Tibial artery (tissue), 4 donors: ENCODE measurements at places on chromosomes 5 and 9.

GRCh38 chr9:96417661-96418082 lies 498 bp downstream of the ZNF367 start:
- DNase-seq: no peak

DNA sequence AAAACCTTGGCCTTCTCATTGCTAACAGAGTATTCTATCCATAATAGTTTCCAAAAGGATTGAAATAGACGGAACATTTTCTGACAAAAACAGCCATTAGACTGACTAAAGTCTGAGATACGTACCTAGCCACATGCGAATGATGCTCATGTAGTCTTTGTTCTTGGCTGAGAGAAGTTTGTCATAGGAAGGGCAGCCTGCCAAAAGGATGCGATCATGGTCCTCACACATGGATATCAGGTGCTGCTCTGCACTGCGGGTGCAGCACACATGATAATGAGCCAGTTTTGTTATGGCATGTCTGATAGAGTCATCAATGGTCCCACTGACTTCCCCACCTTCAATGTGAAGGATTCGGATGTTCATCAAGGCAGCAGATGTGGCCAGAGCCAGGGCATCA lies 12.3 kb downstream of the GNE start:
- DNase-seq: no peak

DNA sequence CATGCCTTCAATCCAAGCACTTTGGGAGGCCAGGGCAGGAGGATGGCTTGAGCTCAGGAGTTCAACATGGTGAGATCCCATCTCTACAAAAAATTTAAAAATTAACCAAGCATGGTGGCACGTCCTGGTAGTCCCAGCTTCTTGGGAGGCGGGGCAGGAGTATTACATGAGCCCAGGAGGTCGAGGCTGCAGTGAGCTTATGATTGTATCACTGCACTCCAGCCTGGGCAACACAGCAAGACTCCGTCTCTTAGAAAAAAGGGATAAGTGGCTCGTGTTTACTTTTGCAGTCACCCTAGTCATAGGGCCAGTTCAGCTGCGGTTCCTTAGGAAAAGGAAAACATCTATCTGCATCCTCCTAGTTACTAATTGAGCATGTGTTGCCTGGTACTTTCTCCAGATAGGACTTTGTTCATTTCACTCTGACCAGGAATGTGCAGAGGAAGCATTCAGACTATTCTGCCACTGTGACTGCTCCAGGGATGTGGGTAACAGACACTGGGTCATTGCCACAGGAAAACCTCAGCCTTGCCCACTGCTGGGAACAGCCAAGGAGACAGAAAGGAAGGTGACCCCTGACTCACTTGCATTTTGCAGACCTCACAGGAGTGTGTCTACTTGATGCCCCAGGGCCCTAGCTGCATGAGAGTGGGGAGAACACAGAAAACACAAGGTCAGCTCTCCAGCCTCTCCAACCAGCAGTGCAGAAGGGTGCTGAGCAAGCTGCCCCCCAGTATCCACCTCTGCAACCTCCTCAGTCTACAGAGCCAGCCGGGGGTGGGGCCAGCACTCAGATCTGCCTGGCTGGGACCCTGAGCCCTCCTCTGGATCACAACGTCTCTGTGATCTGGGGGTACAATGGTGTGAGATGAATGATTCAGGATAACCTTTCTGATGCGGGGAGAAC lies 33.9 kb upstream of the ALDH1B1 start:
- peak; percentile 52 for DNase-seq

GRCh38 chr5:150758203-150758530 lies 650 bp downstream of the DCTN4 start:
- DNase-seq: no peak

GRCh38 chr5:13739479-13739878 lies 205.0 kb downstream of the DNAH5 start:
- no peak for DNase-seq

DNA sequence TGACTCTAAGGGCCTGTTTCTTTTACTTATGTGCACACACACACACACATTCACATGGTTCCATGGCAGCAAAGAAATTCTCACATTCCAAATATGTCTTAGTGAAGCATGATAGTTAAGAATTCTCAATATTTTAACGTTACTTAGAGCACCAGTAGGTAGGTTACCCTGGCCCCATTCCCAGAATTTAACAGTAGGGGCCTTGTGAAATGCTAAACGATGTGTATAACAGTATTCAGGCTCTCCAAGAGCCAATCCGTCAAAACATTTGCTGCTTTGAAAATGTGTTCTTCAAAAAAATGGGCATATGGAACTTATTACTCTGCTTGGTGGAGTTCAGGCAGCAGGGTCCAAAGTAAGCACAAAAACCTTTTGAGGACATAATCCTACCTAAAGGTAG lies 93.7 kb upstream of the DAB2 start:
- no peak for DNase-seq

GRCh38 chr9:6689893-6690674 lies 44.6 kb upstream of the GLDC start:
- no peak for DNase-seq

GRCh38 chr5:92041911-92042660 lies 659.0 kb upstream of the ARRDC3 start:
- no peak for DNase-seq

- no peak for DNase-seq
These were observed 128.7 kb downstream of the PALM2AKAP2 start for GRCh38 chr9:109908459-109909390.

DNA sequence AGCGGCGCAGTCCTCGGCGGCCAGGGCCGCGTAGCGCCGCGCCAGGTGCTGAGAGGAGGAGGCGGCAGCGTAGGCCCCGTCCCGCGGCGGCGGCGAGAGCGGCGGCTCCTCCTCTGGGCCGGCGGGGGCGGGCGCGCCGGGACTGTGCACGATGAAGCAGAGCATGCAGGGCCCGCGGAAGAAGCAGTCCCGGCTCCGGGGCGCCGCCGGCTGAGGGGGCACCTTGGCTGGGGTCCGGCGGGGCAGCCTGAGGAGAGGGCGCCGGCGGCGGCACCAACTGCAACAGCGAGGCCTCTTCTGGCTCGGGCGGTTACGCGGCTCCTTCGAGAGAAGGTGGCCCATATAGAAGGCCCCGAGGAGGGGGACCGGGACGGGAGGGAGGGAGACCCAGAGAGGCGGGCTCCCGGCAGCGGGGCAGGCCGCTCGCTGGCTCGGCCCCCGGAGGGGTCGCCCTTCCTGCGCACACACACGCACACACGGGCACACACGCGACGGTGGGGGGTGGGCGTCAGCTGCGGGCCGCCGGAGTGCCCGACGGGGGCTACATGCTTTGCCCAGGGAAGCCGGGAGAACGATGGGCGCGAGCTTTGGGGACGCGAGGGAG lies 446 bp downstream of the FBXL17 start:
- DNase-seq: peak; percentile 68

GRCh38 chr9:112933696-112934095 lies 43.0 kb upstream of the SLC46A2 start:
- no peak for DNase-seq

DNA sequence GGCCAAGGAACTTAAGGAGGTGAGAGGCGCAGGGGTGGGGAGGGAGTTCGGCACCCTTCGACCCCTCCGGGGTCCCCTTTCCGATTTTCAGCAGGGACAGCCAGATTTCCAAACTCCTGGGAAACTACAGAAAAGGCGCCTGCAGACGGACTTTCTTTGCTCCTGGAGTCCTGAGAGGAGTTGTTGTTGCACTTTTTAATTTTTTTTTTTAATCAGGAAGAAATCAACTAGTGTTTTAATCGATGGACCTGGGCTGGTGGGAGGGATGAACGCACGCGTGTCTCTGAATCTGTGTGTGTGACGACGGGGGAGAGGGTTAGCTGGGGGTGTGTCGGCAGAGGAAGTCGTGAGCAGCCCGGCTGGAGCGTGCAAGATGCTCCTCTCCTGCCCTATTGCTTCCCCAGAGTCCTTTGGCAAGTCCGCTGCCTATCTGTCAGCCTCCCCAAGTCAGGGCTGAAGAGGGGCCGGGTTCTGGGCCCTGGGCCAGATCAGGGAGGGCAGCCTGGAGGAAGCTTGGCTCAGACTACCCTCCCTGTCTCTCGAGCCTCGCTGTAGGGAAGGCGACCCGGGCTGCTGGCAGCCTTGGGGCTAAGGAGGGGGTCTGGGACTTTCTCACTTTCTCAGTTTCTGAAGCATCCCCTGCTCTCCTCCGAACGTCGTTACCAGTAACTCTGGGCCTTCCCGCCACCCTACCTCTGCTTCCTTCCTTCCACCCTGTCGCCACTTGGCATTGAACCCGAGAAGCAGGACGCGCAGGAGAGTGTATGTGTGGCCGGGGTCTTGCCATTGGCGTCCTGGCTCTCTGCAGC lies 731 bp downstream of the PRR16 start:
- DNase-seq: peak; percentile 63

- no peak for DNase-seq
These were observed 21.0 kb upstream of the ALDH1B1 start for GRCh38 chr9:38371495-38371894.

DNA sequence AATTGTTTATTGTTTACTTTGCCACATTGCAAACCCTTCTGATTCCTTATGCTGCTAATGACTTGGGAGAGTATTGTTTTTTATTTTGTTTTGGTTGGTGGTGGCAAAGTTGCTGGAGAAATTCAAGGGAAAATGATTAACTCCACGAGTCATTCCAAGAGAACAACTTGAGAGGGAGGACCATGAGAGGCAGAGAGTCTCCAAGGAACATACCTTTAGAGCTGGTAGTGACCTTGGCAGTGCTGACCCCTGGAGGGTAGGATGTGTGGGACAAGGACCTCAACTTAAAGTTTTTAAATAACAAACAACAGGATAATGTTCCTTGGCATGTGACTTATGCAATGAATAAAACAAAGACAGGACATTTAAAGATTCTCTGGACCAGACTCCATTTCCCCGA lies 139.7 kb downstream of the LRRC70 start:
- DNase-seq: no peak

DNA sequence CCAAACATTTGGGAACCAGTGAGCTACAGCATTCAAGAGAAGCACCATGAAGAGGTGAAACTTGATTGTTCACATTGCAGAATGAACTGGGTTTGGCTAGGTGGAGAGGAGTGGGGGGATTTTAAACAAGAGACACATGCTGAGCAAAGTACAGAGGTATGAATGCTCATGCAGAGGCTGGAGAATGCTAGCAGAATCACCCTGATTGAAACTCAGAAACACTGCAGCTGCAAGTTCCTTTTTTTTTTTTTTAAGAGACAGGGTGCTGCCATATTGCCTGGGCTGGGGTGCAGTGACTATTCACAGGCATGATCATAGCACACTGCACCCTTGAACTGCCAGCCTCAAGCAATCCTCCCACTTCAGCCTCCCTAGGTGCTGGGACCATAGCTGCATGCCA lies 35.1 kb downstream of the DENND1A start:
- DNase-seq: no peak

DNA sequence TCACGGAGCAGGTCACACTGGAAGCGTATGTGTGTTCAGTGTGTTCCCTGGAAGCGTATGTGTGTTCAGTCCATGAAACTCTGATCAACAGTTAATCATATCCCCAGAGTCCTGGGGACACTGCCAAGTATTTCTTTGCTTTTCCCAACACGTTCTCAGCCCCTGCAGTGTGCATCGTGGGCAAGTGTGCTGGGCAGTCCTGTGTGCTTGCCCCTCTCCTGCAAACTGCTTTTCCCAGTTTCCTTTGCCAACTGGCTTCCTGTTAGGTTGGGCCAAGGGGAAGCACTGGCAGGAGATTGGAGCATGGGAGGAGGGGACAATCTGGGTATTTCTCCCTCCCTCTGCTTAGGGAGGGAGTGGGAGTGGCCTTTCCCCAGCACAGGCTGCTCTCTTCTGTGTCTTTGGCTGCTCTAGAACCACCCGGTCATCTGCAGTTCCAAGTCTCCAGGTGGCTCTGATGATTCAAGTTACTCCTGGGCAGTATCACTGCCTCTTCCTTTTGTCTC lies 36.8 kb upstream of the NEK6 start:
- peak; percentile 73 for DNase-seq

GRCh38 chr5:76960004-76960625 lies 7.3 kb downstream of the CRHBP start:
- DNase-seq: no peak
